Activated CD4-positive, alpha-beta T cell treated with anti-CD3 and anti-CD28 coated beads for 36 hours (primary cell): ENCODE measurements at places on chromosomes 13 and 19. TPM values are rescaled to one million over a fixed set of nuclear protein-coding genes. Genes with fewer than 3 reads are reported as not detected.

Gene LILRA5
- not detected for total RNA-seq

Gene RDH8
- not detected for total RNA-seq

Gene NXNL1
- total RNA-seq: not detected

DNA sequence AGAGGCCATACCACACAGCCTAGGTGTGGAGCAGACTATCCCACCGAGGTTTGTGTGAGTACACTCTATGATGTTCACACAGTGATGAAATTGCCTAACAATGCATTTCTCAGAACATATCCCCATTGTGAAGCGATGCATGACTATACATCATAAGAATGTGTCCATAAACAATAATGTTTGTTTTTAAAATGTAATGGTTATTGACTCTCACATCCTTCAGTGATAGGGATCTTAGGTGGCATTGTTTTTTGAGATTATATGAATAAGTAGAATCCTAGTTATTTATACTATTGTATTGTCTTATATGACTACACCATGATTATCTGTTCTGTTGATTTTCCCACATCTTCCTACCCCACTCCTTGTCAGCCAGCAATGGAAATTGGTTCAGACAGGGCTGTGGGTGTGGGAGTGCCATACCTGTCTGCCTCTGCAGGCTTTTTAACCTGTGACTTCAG, 13.6 kb downstream of the CCNA1 start:
- H3K27me3 ChIP-seq: peaks cover 10% of the 10 kb centered on the region
- DNase-seq: no peak
- H3K4me3 ChIP-seq: no peak overlapping the region

GRCh38 chr19:29247872-29248271, 34.9 kb upstream of the UQCRFS1 start:
- peaks cover 26% of the 10 kb centered on the region for H3K27me3 ChIP-seq
- H3K27ac ChIP-seq: no peak overlapping the region
- DNase-seq: no peak
- H3K36me3 ChIP-seq: no peaks in the 10 kb centered on the region
- no peaks in the 10 kb centered on the region for H3K4me1 ChIP-seq

Gene NHLRC3
- total RNA-seq: 12.3 TPM

GRCh38 chr19:2083174-2083854, 12.8 kb downstream of the MOB3A start:
- peak overlapping the region; percentile 96 for H3K4me3 ChIP-seq
- H3K27ac ChIP-seq: peak overlapping the region; percentile 99
- H3K36me3 ChIP-seq: peaks cover 68% of the 10 kb centered on the region
- H3K27me3 ChIP-seq: no peaks in the 10 kb centered on the region
- DNase-seq: peak; percentile 83

- no peaks in the 10 kb centered on the region for H3K27me3 ChIP-seq
- H3K4me3 ChIP-seq: no peak overlapping the region
- DNase-seq: no peak
- no peak overlapping the region for H3K27ac ChIP-seq
These were observed 53.4 kb downstream of the LATS2 start for GRCh38 chr13:21008026-21008425.

DNA sequence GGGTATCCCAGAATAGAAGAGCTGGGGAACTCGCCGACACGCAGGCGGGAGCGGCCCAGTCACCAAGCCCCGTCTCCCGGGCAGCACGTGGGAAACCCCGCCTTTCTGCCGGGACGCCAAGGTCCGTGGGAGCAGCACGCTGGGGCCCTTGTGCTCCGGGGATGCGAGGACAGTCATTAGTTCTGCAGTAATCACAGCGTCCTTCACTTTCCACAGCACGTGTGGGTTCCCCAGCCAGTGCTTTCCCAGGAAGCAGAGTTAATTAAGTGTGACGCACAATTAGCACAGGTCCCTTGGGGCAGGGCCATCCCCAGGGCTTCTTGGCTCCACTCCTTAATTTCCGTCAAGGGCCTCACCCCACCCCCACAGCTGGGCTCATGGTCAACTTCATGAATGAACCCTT, 64.3 kb upstream of the C13orf46 start:
- no peak overlapping the region for H3K27ac ChIP-seq
- H3K4me3 ChIP-seq: no peak overlapping the region
- peaks cover 6% of the 10 kb centered on the region for H3K4me1 ChIP-seq
- DNase-seq: no peak
- H3K27me3 ChIP-seq: no peaks in the 10 kb centered on the region

Gene FFAR1
- 0.35 TPM for total RNA-seq

DNA sequence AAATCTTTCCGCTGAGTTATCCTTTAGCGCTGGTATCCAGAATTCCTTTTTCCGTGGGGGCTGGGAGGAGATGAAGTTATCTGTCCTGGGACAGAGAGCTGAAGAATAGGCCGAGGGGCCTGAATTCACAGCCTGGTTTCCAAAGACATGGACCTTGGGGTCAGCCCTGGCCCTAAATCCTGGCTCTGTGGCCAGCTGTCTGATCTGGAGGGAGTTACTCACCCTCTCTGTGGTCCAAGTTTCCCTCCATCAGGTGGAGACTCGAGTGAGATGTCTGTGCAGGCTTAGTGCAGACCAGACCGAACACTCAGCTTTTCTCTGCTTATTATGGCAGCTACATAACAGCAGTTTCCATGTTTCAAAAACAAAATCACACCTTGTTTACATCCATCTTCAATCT, 59.6 kb downstream of the CDADC1 start:
- no peaks in the 10 kb centered on the region for H3K27me3 ChIP-seq
- no peak overlapping the region for H3K27ac ChIP-seq
- H3K4me3 ChIP-seq: no peak overlapping the region
- H3K4me1 ChIP-seq: no peaks in the 10 kb centered on the region
- DNase-seq: no peak
- H3K36me3 ChIP-seq: no peaks in the 10 kb centered on the region

- DNase-seq: no peak
- H3K27ac ChIP-seq: no peak overlapping the region
- H3K36me3 ChIP-seq: peaks cover 11% of the 10 kb centered on the region
- peaks cover 18% of the 10 kb centered on the region for H3K4me1 ChIP-seq
- no peak overlapping the region for H3K4me3 ChIP-seq
These were observed 8.5 kb downstream of the CYSLTR2 start for GRCh38 chr13:48662226-48662625.

Gene SELENOV
- total RNA-seq: not detected

Gene ZNF653
- 13.1 TPM for total RNA-seq

DNA sequence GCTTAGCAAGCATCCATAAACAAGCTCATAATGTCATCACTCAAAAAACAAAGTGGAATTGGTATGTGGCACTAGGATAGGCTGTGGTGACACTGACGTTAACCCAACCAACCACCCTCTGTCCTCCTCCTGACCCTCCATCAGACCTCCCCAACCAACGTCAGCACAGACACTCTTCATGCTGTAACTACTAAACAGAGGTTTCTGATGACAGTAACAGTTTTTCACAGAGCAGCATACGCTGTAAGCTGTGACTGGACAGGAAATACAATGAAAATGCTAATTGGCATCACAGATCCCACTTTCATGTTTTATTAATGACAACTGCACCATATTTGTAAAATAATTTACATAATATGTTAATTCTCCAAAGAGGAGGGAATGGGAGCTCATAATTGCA, 238.0 kb downstream of the IRS2 start:
- no peak overlapping the region for H3K4me3 ChIP-seq
- peaks cover 4% of the 10 kb centered on the region for H3K27me3 ChIP-seq
- peaks cover 3% of the 10 kb centered on the region for H3K4me1 ChIP-seq
- no peaks in the 10 kb centered on the region for H3K36me3 ChIP-seq

- H3K36me3 ChIP-seq: no peaks in the 10 kb centered on the region
- H3K27ac ChIP-seq: no peak overlapping the region
- no peaks in the 10 kb centered on the region for H3K4me1 ChIP-seq
- DNase-seq: no peak
- no peak overlapping the region for H3K4me3 ChIP-seq
- peaks cover 11% of the 10 kb centered on the region for H3K27me3 ChIP-seq
These were observed 502.4 kb downstream of the MYO16 start for GRCh38 chr13:109131698-109132257.

- DNase-seq: no peak
- H3K27ac ChIP-seq: no peak overlapping the region
- no peak overlapping the region for H3K4me3 ChIP-seq
- no peaks in the 10 kb centered on the region for H3K27me3 ChIP-seq
- H3K36me3 ChIP-seq: peaks cover 21% of the 10 kb centered on the region
These were observed 193.1 kb downstream of the ZIC5 start for GRCh38 chr13:99778500-99778899.

Gene KLF12
- 29.2 TPM for total RNA-seq

GRCh38 chr13:110546926-110547325, 14.6 kb downstream of the RAB20 start:
- no peaks in the 10 kb centered on the region for H3K4me1 ChIP-seq
- H3K27me3 ChIP-seq: no peaks in the 10 kb centered on the region
- DNase-seq: no peak
- peaks cover 9% of the 10 kb centered on the region for H3K36me3 ChIP-seq
- H3K27ac ChIP-seq: no peak overlapping the region
- H3K4me3 ChIP-seq: no peak overlapping the region

- H3K27me3 ChIP-seq: no peaks in the 10 kb centered on the region
- DNase-seq: no peak
- peaks cover 36% of the 10 kb centered on the region for H3K4me1 ChIP-seq
- H3K36me3 ChIP-seq: peaks cover 27% of the 10 kb centered on the region
- no peak overlapping the region for H3K4me3 ChIP-seq
These were observed 4.8 kb downstream of the USPL1 start for GRCh38 chr13:30622551-30622950.

Gene TEX26
- total RNA-seq: not detected

GRCh38 chr19:43524922-43525835, 1.8 kb downstream of the ETHE1 start:
- H3K36me3 ChIP-seq: peaks cover 8% of the 10 kb centered on the region
- no peaks in the 10 kb centered on the region for H3K27me3 ChIP-seq
- peak; percentile 56 for DNase-seq
- H3K4me3 ChIP-seq: peak overlapping the region; percentile 92
- peaks cover 22% of the 10 kb centered on the region for H3K4me1 ChIP-seq

- no peaks in the 10 kb centered on the region for H3K36me3 ChIP-seq
- H3K27me3 ChIP-seq: peaks cover 48% of the 10 kb centered on the region
- DNase-seq: peak; percentile 65
- H3K4me1 ChIP-seq: peaks cover 5% of the 10 kb centered on the region
These were observed 7.9 kb downstream of the UNC13A start for GRCh38 chr19:17680230-17680722.

GRCh38 chr19:39434123-39435076, 1.3 kb downstream of the RPS16 start:
- H3K27ac ChIP-seq: peak overlapping the region; percentile 86
- peaks cover 36% of the 10 kb centered on the region for H3K36me3 ChIP-seq
- DNase-seq: no peak

- H3K27me3 ChIP-seq: peaks cover 10% of the 10 kb centered on the region
- H3K4me1 ChIP-seq: no peaks in the 10 kb centered on the region
- DNase-seq: no peak
- H3K4me3 ChIP-seq: no peak overlapping the region
These were observed 6.0 kb upstream of the FREM2 start for GRCh38 chr13:38680912-38681311.

DNA sequence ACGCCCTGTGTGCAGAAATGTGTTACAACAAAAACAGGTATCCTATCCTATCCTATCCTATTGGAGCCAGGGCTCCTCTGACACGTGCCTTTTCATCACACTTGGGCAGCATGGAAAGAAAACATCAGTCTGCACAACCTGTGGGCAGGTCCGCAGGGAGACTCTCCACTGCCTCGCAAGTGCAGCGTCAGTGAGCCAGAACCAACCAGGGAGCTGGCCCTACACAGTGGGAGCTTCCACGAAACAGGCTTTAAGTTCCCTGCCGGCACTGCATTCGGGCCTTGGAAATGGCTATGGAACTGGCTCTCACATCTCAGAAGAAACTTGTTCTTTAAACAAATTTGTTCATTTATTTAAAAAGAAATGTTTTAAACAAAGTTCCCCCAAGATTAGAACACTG, 49.5 kb downstream of the SLC7A1 start:
- no peak for DNase-seq
- peaks cover 60% of the 10 kb centered on the region for H3K36me3 ChIP-seq
- no peak overlapping the region for H3K27ac ChIP-seq
- no peaks in the 10 kb centered on the region for H3K27me3 ChIP-seq
- no peak overlapping the region for H3K4me3 ChIP-seq
